Thymus (tissue), 14 donors: ENCODE measurements at places on chromosomes 1 and 21. TPM values are rescaled to one million over a fixed set of nuclear protein-coding genes. Genes with fewer than 3 reads are reported as not detected.

FAM131C gene
- polyA plus RNA-seq = 0.96 TPM

PLPPR4 gene
- polyA plus RNA-seq = 0.30 TPM

AMY2A gene
- 0.34 TPM for polyA plus RNA-seq

SH3D21 gene
- 6.0 TPM for polyA plus RNA-seq

- no peak for DNase-seq
Measured at GRCh38 chr1:10117132-10117531, 84.4 kb downstream of the UBE4B start.

DNA sequence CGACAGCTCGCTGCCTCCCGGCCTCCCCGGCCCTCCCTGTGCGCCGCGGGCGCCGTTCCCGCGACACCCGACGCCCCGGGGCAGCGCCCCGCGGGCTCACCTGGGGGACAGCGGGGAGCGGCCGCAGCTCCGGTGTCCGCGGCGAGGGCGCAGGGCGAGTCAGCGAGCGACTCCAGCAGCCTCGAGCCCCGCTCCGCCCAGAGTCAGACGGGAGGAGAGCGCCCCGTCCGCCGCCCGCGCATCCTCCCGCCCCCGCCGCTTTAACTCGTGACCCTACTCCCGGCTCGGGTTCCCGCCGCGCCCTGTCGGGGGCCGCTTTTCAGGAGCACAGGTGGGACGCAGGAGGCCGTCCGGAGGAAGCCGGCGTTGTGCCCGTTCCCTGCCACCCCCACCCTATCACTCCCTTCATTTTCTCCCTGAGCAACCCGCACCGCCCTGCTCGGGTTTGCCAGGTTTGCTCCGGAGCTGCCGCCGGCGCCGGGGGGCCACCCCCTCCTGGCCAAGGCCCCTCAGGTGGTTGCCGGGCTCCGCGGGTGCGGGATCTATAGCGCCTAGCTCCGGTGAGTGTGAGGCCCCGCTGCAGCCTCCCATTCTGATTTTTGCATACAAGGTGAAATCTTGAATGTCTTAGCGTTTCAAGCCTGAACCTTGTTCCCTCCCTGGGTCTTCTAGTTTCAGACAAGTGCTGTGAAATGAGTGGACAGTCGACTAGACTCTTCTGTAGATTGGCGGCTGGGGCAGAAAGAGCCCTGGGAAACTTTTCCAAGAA is at the start of gene MCOLN3:
Gene MCOLN3 (minus strand): TSS at position 205 of the 769 bp plus-strand sequence. CDS start 3,140 bp downstream, outside the sequence.
- DNase-seq = no peak

DNA sequence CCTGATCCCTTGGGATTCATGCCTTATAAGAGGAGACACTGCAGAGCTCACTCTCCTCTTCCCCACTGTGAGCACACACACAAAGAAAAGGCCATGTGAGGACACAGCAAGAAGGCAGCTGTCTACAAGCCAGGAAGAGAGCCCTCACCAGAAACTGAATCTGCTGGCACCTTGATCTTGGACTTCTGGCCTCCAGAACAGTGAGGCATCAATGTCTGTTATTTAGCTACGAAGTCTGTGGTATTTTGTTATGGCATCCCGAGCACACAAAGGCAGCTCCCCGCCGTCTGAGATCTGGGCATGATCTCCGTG is 47.1 kb upstream of the RPL11 start:
- DNase-seq = no peak
